NCI-H1694 (cell line): ENCODE measurements at places on chromosomes 4 and X.

DNA sequence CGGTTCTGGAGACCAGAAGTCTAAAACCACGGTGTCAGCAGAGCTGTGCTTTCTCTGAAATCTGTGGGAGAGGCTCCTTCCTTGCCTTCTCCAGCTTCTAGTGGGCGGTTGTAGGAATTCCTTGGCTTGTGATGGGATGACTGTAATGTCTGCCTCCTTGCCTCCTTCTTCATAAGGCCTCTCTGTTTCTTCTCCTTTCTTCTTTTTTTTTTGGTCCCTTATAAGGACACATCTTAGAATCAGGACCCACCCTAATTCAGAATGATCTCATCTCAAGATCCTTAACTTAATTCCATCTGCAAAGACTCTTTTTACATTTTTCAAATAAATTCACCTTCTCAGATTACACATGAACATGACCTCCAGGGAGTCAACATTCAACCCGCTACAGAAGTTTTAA, 186.9 kb downstream of the STK32B start:
- DNase-seq, result no peak

- no peak for DNase-seq
Measured at GRCh38 chrX:40476958-40477357, 103.8 kb upstream of the ATP6AP2 start.

DNA sequence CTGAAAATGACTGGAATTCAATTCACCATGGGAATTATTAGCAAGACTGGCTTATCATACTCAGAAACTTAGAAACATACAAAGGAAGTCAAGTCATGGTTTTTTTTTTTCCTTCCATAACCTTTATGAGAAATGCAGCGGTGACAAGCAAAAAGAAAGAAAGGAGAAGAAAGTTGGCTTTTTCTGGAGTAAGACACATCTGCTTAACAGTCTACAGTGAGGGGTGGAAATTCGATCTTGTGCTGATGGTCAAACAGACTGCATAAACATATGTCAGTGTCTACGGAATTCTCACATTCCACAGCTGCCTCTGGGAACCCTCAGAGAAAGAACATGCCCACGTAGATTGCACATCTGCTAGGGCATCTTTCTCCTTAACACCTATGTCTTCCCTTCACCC, 54.6 kb downstream of the PROM1 start:
- DNase-seq, result no peak

DNA sequence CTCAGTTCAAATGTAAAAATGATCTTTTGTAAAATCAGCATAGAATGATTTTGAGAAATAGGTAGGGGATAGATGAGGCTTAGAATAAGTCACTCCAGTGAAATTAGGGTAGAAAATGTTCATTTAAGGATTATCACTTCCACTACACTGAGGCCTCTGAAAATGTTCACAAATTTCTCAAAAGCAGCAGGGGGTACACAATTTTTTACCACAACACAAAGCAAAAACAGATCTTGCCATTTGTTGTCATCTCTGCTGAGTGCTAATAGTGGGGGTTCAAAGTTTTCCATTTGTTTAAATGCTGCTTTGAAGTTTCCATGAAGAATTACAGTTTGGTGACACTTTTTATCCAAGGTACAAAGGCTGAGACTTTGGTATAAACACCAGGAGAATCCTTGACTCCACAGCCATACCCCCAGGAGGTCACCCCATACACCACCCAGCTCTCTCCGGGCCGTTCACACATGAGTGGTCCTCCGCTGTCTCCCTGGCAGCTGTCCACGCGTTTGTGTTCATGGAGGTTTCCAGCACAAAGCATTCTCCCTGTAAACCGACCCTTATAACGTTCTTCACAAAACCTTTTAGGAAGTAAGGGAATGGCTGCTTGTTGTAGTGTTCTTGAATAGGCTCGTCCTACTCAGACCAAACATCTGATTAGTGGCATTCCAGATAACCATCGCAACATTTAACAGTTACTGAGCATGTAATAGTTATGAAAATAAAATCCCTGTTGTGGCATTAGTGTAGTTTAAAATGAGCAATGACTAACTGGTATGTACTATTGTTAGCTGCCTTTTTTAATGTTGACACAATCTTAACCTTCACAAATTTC, 71.0 kb downstream of the PRSS12 start:
- no peak for DNase-seq

DNA sequence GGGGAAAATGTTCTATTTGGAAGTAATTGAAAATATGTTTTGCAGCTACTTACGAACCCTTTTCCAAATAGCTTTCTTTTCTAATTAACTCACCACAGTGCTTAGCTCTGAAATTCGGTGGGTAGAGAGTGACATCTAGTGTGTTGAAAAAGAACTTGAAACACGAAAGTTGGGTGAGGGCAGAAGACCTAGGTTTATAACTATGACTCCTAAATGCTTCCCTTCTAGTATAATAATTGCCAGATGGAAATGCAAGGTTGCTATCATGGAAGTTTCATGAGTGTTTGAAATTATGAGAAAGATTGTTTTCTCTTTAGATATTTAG, 77.3 kb upstream of the NOCT start:
- DNase-seq, result peak; percentile 23

- DNase-seq, result no peak
Measured at GRCh38 chr4:157739242-157739641, 433.6 kb downstream of the GASK1B start.

GRCh38 chr4:1002131-1002630, 9.0 kb upstream of the SLC26A1 start:
- no peak for DNase-seq

DNA sequence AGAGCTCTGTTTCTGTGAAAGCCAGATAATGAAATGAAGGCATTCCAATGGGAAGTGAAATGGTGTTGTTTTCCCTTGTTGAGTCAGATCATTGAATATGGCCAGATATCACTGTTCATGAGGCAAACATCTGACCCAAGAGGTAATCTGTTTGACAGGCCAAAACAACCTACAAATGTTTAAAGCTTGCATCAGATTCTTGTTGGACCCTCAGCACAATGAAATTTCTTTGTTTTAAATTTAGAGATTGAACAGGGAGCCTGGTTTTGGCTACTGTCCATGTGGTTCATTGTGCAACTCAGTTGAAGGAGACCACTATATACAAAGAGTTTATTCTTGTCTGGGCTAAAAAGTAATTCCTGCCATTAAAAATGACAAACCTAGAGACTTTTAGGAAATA, 159.1 kb downstream of the AFF2 start:
- DNase-seq, result no peak

DNA sequence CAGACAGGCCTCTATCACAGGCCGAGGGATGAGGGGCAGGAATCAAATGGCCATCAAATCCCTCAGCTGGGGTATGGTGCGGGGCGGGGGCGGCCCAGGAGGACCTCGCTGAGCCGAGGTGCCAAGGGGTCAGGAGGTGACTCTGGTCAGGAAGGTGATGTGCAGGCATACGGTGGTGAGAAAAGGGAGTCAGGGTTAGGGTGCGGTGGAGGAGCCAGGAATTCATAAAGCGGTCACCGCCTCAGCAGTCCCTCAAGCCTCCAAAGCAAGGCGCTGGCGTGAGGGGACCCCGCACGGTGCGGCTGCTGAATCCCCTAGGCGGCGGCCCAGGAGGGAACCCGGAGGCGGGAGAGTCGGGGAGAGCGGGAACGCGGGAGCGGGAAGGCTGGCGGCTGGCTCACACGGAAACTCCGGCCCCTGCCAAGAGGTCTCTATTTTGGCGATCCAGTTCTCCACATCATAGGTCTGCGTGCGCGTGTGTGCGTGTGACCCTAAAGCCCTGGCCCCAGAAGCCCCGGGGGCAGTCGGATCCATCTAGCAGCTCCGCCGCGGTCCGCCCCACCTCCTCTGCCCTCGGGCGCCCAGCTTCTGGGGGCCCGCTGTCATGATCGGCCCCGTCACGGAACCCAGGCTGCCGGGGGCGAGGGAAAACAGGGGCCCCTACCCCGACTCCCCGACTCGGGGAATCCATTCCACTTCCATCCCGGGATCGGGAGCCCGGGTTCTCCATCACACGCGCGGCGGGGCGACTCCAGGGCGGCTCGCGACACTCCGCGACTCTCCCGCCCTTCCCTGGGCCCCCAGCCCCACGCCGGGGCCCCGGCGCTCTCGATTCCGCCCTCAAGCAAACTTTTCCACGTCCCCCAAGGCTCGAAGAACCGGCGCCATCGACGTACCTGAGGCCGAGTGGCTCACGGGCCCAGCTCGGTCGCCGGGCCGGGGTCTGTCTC, 593 bp downstream of the ELF4 start:
- no peak for DNase-seq

GRCh38 chr4:153217440-153217839, 13.2 kb downstream of the TRIM2 start:
- DNase-seq, result no peak

DNA sequence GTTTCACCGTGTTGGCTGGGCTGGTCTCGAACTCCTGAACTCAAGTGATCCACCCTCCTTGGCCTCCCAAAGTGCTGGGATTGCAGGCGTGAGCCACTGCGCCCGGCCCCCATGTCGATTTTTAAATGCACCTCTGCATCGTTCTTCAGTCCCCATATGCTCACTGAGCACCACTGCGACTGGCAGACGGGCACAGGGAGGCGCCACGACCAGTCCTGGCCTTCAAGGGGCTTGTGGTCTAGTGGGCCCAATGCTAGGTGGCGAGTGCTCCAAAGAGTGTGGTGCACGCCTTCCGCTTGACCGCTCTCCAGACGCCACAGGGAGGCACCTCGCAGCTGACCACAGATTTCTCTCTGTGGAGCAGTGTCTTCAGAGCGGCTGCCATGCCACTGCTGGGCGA, 11.7 kb upstream of the MSANTD1 start:
- DNase-seq, result no peak

DNA sequence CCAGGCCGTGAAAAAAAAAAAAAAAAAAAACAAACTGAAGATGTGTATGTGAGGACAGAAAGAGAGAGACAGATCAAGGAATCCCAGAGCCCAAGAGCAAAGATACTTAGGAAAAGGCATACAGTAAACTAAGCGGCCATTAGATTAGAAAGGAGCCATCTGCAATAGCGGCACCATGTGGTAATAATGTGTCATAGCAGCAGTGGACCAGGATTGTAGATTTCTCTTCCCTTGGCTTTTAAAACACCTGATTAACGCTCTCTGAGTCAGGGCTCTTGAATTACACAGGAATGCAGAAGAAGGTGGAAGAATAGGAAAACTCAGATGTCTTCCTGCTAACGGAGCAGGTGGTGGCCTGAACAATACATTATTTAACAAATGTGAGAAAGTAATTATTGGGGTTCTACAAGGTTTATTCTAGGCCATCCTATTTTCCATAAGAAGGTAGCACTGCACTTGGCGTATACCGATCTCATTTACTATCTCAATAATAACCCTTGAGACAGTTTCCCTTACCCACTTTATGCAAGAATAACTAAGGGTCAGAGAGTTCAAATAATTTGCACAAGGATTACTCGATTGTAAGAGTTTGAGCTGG, 182.7 kb downstream of the KCNIP4 start:
- DNase-seq, result peak; percentile 60

GRCh38 chrX:120790552-120790951, 85.1 kb downstream of the CT47B1 start:
- DNase-seq, result no peak

DNA sequence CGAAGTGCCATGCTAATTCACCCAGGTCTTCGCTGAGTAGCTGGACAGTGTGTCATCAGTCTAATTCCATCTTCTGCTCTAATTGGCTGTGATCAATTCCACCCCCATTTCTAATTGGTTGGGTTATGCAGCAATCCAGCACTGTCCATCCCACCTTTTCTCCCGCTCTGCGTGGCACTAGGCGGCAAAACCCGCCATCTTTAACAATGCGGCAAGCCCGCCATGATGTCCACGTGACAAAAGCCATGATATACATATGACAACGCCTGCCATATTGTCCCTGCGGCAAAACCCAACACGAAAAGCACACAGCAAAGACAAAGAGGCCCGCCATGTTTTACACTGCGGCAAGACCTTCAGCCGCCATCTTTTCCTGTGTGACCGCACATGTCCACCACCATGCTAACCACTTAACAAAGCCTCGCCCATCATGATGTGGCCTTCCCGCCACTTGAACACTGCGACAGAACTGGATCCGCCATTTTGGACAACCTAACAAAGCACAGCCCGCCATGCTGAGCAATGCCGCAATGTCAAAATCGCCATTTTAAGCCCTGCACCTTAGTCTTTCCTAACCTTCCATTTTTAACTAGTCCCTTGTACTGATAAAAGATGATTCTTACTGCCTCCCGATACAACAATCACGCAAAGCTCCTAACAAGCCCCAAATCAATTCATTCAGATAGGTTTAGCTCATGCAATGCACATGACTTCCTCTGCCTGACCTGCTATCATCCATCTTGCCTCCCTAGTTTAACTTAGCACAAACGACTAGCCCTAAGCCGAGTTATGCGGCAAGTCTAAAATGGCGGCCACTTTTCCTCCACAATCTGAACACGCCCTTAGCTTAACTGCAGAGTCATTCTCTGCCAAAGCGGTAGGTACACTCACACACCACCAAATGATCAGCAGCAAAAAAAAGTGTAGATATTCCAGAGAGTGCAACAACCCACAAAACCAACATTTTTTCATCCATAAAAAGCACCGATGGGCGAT, 288.3 kb downstream of the CHIC1 start:
- no peak for DNase-seq

DNA sequence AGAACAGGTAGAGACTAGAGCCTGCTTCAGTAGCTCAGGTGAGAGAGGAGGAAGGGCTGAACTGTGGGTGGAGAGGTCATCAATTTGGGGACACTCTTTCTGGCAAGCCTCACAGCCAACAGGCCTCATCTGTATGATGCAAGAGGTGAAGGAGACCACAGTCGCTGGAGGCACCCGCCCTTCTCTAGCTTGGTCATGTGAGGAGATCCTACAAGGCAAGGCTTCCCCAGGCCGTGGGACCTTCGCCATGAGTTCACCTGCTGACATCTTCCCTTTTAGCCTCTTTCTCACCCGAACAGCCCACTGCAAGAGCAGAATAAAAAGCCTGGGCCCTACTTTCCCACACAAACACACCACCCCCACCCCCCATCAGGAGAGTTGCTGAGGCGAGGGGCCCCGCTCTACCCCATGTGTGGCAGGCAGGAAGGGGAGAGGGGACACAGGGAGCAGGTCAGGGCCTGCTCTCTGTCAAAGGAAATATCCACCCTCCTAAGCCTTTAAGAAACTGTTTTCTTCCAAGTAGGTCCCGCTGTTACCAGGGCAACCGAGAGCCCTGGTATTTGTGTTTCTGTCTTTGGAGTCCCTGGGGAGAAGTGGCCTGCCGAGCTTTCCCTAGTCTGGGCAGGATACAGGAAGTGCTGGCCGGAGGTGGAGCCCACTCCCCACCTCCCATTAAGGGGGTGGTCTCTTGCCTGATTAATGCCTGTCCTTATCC, 8.1 kb downstream of the RTL5 start:
- no peak for DNase-seq

- DNase-seq, result no peak
Measured at GRCh38 chr4:85448906-85449890, 25.8 kb upstream of the ARHGAP24 start.

GRCh38 chr4:140346136-140346535, 27.3 kb upstream of the SCOC start:
- DNase-seq, result no peak

GRCh38 chr4:73662709-73663546, 42.7 kb upstream of the RASSF6 start:
- peak; percentile 13 for DNase-seq

DNA sequence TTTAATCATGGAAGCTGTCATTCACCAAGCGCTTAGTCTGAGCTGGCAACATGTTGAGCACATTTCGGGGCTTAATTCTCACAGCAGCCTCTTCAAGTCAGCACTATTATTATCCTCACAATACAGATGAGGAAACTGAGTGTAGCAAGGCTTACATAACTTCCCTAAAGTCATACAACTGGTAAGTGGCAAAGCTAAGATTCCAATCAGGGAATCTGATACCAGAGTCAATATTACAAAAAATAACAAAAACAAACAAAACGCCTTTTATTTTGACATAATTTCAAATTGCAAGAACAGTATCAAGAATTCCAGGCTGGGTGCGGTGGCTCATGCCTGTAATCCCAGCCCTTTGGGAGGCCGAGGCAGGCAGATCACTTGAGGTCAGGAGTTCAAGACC, 120.4 kb upstream of the DUSP21 start:
- no peak for DNase-seq
